GF-D8 (cell line): ENCODE measurements at places on chromosomes 11 and 22.
A peak's percentile ranks its signal among the peaks of the same experiment; 100 is the strongest.

- DNase-seq: no peak
Observed at GRCh38 chr11:65857500-65857852, 504 bp downstream of the CFL1 start.

GRCh38 chr11:86220653-86221052 is 23.9 kb upstream of the EED start:
- no peak for DNase-seq

DNA sequence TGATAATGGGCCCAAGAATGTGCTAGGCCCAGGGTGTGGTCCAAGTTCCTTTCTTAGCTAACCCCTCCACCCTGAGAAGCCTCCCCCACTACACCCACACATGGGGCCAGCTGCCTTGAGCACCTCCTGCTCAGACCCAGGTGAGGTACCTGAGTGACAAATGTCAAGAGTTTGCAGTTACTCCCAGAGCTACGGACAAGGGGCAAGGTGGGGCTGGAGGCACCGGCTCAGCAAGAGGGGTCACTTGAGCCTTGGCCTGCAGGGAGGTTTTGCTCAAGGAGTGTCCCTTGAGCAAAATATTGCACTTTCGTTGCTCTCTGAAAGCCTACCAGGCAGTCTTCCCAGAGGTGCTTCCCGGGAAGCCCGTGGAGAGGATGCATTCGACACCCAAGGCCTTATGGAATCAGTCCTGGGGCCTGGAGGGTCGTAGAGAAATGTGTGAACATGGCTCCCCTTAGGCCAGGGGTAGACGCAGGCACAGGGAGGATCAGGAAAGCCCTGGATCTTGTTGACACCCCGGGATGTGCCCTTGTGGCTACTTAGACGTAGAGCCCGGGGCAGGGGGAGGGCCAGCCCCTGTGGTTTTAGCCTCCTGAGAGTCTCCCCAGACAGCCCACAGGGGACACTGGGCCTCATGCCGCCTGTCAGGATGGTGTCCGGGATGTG is 114.2 kb downstream of the KCNQ1 start:
- no peak for DNase-seq

GRCh38 chr11:128291007-128291406 is 296.4 kb downstream of the ETS1 start:
- DNase-seq: no peak

DNA sequence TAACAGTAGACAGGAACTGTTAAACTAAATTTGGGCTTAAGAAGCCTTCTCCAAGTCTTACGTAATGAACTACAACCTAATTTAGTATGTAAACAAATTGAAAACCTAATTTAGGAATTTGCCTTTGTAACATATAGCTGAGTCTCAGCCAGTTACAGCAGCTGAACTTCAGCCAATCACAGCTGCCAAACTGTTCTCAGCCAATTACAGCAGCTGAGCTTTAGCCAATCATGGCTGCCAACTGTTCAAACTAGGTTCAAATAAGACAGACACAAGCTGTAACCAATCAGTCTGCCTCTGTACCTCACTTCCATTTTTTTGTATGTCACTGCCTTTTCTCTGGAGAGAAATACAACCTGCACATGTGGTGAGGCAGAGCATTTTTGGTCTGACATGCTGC is 95.0 kb upstream of the CD44 start:
- DNase-seq: no peak

GRCh38 chr22:48410536-48410935 is 1417.1 kb downstream of the BRD1 start:
- DNase-seq: no peak

GRCh38 chr11:103887001-103887658 is 149.3 kb upstream of the DDI1 start:
- DNase-seq: no peak

DNA sequence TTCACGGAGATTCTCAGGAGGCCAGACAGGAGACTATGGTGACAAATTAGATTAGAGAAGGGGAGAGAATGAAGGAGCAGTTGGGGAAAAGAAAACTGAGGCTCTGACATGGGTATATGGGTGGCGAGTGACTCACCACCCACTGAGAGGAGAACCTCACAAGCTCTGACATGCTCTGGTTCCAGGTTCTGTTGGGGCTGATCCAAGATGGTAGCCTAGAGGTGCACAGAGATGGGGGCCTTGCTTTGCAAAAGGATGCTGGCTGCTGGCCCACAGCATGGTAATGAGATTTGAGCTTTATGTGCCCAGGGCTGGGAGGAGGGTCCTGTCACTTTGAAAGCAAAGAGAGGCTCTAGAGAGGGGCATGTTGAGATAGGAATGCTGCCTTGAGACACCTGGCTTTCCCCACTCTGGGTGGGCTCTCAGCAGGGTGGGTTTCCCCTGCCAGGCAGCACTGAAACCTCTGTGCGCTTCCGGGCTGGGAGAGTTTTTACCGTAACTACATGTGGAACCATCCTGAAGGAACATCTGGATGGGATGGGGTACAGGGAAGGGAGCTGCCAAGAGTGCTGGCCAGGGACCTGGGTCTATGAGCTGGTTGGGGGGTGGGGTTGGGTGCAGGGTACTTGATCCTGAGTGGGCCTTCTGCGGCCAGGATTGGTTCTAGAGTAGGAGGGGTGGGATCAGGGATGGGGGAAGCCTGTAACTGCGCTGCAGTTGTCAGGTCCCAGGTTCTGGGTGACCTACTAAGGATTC is 1.2 kb upstream of the GRK2 start:
- DNase-seq: no peak

DNA sequence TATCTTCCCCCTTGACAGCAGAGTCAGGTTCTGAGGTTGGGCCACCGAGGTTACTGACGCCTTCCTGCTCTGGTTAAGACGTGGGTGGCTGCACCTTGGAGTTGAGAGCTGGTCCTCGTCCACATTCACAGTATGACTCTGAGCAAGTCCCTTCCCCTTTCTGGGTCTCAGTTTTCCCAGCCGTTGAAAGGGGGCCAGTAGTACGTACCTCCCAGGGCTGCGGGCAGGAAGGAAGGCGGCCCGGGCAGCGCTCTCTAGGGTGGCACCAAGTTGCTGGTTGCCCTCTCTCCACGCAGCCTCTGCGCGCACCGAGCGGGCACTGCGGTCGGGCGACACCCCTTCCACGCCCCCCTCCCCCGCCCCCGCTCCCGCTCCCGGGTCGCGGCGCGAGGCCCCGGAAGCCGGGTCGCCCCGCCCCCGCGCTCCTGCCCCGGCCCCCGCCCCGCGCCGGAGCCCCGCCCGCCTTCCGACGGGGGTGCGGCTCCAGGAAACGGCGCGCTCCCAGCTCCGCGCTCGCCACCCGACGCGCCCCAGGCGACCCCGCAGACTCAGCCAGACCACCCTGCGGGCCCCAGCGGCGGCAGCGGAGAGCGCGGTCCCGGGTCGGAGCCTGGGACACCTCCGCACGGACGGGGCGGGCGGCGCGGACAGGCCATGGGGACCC is at the start of gene EHBP1L1:
Gene EHBP1L1, plus strand, starts transcription at position 486 of the 664 bp plus-strand sequence. CDS start 250 bp downstream, outside the sequence.
- peak; percentile 62 for DNase-seq

DNA sequence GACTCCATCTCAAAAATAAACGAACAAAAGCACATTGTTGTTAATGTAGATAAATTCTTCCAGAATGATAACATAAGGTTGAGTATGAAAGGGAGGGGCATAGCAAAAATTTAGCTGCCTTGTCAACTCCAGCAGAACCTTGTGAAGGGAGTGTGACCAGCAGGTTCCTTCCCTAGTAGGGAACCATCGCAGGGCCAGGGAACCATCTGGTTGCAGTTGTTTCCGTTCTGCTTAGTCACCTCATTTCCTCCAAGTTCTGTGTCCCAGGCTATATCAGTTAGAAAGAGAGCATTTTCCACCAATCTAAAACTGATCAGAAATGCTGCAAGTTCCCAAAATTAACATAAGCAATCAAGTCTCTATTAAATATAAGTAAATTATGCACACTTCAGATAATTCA is 126.7 kb upstream of the BLID start:
- DNase-seq: peak; percentile 92

- DNase-seq: no peak
Observed at GRCh38 chr11:113504071-113504470, 28.9 kb upstream of the DRD2 start.

DNA sequence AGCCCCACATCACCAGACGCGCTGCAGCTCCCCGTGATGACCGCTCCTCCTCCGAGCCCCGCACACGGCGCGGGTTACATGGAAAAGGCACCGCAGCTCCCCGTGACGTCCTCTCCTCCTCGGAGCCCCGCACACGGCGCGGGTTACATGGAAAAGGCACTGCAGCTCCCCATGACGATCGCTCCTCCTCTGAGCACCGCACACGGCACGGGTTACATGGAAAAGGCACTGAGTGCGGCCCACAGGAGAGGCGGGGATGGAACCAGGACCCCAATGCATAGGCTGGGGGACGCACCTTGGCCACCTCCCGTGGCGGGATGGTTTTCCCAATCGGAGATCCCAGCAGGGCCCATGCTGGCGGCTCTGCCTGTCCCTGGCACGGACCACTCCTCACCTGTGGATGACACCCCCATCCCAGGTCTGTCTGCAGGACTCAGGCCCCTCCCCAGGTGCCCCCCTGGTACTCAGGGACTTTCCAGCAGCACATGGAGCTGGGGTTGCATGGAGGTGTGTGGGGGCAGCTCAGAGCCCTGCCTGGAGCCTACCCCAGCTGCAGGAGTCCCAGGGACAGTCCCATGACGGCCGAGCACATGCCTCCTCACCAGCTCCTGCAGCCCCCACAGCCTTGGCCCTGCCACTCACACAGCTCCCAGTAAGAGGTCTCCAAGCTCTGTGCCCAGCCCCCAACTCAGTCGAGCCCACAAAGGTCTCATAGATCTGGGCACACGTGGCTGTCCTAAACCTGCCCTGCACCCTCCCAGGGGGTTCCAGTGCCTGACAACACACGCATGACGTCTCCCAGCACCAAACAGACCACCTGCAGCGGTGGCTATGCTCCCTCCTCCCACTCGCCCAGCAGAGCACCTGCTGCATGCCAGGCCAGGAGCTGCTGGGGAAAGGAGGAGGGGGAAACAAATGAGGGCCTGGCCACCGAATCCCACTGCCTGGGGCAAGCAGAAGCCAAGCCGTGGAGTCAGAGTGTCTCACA is 166.6 kb downstream of the BRD1 start:
- no peak for DNase-seq

DNA sequence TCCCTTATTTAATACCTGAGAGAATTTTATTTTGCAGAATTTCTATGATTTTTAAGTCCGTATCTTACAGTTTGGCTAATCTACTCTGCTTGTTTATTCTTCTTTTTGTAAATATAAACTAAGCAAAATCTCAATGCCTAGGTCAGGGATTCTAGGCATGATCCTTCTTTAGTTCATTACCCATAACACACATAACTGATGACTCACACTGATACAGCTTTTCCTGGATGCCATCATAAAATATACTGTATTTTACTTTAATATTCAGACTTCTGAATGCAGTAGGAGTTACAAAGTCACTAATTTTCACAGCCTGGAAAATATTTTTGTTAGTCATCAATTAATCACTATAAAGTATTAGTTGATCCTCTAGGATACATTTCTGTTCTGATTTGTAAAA is 898.2 kb upstream of the RAG2 start:
- no peak for DNase-seq

- DNase-seq: no peak
Observed at GRCh38 chr11:108198833-108199232, 23.6 kb downstream of the NPAT start.

DNA sequence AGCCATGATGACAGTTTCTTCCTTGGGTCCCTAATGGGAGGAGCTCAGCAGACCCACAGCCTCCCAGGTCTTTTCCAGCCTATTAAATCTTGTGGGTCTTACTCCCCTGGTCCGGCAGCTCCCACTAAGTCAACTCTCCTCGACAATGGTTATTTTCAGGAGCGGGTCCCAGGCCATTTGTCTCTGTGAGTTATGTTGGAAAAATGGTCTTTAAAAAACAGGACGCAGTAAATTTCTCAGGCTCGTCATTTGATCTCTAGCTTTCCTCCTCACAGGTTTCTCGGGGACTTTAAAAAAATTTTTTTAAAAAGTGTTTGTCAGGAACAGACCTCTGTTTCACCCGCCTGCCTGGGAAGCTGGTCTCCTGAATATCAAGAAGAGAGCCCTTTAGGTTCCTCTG is 397.5 kb upstream of the NARS2 start:
- DNase-seq: no peak

GRCh38 chr11:24389575-24389974 is 107.3 kb upstream of the LUZP2 start:
- no peak for DNase-seq

DNA sequence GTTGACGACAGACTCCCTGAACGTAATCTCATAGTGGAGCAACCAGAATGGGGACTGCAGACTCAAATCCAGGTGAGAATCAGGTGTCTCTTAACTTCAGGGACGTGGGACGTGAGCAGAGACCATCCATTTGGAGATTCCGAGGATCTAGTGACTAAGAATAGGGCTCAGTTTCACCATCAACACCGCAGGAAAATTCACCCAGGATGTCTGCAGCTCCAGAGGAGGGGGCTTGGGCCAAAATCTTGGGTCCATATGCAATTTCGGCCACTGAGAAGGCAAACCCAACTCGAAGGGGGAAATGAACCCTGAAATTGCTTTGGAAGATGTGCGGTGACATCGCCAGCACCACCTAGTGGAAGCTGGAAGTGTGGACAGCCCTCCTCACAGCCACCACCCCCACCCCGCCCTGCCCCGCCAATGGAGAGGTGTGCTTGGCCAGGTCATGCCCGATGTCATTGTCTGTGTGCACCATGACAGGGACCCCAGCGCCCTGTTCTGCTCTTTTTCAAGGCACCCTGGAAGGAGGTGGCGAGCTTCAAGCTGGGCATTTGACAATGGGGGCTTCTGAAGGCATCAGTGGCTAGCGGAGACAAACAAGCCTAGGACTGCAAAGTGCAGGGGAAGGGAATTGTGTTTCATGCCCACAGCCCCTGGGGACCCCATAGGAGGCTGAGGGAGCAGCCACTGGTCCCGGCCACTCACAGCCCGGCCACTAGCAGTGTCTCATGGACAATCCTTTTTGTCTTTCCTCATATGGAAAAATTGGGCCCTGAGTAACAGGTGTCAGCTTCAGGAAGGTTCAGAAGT is 24.8 kb downstream of the APOL1 start:
- DNase-seq: no peak

DNA sequence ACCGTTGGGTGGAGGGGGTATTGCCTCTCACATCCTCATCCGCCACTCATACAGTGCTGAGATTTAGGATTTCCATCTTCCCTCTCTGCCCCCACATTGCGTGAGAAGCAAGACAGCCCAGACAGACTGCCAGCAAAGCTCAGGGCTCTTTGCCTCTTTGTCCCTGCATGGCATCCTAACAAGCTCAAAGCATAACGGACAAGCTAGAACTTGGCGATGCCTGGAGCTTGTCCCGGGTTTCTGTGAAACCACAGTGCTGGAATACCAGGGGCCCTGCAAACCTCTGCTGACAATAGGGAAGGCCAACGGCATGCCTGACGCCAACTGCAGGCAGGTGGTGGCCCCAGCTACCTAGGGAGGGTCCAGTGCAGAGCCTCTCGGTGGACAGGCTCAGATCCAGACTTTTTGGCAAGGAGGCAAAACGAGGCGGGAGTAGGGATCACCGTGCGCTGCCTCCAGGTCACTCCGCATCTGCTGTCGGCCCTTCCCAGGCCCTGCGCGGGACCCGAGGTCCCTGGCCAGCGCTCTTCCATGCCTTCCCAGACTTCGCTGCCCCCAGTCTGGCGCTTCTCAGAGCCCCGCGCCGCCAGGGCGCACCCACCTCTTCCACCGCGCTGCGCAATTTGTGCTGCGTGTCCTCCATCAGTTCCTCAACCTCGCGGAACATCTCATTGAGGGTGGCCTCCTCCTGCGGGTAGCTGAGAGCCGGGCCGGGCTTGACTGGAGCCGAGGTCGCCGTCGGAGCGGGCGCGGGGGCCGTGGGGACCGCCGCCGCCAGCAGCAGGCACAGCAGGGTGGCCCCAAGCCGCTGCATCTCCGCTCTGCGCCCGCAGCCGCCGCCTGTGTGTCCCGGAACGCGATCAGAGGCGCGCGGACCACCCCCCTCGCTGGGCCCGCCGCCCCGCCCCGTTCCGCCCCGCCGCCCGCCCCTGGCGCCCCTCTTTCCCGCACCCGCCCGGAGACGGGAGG is at the start of gene DKK3:
Gene DKK3, minus strand, starts transcription at position 858 of the 969 bp plus-strand sequence. Its CDS starts 44 bp downstream, at position 814.
- no peak for DNase-seq
